Skin of body (tissue), 3 donors: ENCODE measurements at places on chromosomes 5 and 9. TPM values are rescaled to one million over a fixed set of nuclear protein-coding genes. Genes with fewer than 3 reads are reported as not detected.

- DNase-seq: no peak
These were observed 149.2 kb downstream of the CEP120 start for GRCh38 chr5:123273984-123274383.

The WNK2 gene
- total RNA-seq: 11.2 TPM

The ARID3C gene
- not detected for total RNA-seq

DNA sequence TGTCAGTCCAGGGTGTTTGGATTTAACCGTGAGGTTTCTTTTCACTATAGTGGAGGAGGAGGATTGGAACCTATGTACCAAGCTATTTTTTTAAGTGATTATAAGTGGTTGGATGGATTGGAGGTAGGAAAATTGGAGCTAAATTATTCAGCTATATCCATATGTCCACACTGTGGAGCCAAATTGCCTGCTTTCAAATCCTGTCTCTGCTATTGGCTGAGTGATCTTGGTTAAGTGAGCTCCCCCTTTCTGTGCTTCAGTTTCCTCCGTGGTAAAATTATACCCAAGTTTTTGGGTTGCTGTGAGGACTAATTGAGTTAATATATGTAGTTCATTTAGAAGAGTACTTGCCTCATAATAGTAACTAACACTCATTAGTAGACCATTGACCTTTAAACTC is 2.5 kb downstream of the CENPP start:
- DNase-seq: peak; percentile 51

GRCh38 chr5:135221696-135222095 is 177.3 kb downstream of the MACROH2A1 start:
- DNase-seq: no peak

- DNase-seq: no peak
These were observed 9.5 kb downstream of the IRF1 start for GRCh38 chr5:132480893-132481595.

The RANBP6 gene
- 27.2 TPM for total RNA-seq

DNA sequence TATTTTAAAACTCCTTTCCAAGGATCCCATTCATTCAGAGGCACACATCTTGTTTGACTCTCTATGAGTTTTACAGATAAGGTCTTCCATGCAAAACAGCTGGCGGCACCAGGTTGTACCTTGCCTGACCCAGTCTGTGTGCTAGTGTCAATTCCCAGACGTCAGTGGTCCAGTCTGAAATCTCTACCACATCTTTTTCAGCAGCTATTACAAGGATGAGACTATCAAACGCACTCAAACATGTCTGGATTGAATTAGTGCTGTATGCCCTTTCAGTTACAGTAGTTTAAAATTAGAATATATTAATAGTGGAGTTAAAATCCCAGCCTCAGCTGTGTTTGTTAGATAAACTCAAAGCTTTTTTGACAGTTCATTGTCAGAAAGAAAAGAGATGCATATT is 11.7 kb downstream of the CDC14B start:
- no peak for DNase-seq

- no peak for DNase-seq
These were observed 103.2 kb upstream of the VCAN start for GRCh38 chr5:83368319-83368718.

DNA sequence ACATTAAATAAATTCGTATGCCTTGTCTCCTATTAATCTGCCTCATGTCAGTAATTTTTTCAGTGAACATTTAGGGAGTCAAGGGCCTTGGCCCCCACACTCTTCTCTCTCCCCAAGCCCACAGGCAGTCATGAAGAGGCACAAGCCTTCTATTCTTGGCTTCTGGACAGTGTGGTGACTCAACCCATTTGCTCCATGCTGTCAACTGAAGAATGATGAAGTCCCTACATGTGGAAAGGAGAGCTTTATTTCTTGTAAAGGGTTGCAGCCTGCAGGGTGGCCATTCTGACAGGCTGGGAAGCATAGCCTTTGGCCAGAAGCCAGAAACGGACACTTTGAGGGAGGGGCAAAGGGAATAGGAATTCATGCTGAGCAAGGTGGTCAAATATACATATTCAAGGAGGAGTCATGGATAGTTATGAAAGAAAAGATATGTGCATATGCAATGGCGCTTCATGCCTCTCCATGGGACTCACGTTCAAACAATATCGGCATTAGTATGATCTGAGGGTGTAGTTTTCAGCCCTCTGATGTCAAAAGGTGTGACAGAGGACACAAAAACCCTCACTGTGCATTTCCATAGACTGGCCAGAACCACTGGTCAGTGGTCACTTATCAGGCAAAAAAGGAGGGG is 31.3 kb downstream of the ANKRA2 start:
- DNase-seq: no peak

GRCh38 chr5:24539613-24540012 is 105.2 kb downstream of the CDH10 start:
- peak; percentile 54 for DNase-seq

GRCh38 chr9:112380825-112381221 is 915 bp downstream of the HSDL2 start:
- peak; percentile 81 for DNase-seq

The BAAT gene
- total RNA-seq: not detected

DNA sequence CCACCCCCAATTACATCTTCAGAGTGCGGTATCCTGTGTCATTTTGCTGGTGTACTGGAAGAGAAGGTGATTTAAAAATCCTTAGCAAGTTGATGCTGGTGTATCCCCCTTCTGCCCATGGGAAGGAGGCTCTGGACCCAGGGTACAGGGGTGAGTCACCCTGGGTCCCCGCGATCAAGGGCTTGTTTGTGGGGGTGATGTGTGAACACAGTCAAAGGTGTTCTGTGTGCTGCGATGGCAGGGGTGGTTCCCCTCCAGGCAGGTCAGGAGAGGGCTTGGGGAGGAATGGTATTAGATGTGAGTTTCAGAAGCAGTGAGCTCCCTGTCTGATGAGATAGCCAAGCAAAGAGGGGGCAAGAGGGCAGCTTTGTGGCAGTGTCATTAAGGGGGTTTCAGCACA is 28.9 kb downstream of the OLFM1 start:
- no peak for DNase-seq

The SPATA9 gene
- 2.3 TPM for total RNA-seq

GRCh38 chr9:106467865-106468164 is 395.2 kb upstream of the ZNF462 start:
- no peak for DNase-seq

DNA sequence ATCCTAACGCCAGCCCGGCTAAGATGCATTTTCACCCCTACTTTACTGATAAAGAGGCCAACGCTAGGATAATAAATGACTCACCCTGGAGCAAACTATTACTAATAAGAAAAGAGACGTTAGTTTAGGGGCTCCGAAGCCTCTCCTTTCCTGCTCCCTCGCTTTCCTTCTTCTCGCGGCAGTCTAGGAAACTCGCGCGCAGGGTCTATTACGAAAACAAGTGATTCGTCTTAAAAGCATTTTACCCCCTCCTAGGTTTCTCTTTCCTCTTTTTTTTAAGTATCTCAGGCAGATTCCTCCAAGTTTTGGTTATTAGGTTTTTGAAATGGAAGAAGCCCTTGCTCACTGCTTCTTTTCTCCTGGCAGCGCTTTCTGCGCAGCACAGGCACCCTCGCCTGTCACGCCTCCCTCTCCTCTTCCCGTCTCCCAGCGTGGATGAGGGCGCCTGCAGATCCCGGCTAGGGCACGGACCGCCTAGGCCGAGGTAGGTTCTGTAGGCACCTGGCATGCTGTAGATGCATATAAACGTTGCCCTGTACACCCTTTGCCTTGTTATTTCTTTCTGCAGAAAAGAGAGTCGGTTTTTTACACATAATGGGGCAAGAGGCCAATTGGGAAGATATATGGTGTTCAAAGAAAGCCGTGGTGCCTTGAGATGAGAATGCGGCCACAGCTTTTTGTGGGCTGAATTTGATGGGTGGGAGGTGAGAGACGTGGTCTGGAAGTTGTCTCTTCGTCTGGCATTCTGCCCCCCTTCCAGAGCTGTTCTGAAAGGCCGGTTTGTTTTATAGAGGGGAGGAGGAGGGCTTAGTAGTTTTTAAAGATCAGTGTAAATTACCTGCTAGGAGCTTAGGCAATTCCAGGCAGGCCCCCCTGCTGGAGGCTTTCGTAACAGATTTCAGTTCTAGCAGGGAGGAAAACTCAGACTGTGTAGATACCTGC is 983 bp downstream of the GCNT1 start:
- no peak for DNase-seq
